D721Med (cell line): ENCODE measurements at places on chromosomes 4 and X.

- no peak for DNase-seq
Observed at GRCh38 chr4:7843831-7844593, 95.6 kb downstream of the AFAP1 start.

GRCh38 chrX:117053260-117053659, 590.5 kb upstream of the CT83 start:
- DNase-seq = no peak

DNA sequence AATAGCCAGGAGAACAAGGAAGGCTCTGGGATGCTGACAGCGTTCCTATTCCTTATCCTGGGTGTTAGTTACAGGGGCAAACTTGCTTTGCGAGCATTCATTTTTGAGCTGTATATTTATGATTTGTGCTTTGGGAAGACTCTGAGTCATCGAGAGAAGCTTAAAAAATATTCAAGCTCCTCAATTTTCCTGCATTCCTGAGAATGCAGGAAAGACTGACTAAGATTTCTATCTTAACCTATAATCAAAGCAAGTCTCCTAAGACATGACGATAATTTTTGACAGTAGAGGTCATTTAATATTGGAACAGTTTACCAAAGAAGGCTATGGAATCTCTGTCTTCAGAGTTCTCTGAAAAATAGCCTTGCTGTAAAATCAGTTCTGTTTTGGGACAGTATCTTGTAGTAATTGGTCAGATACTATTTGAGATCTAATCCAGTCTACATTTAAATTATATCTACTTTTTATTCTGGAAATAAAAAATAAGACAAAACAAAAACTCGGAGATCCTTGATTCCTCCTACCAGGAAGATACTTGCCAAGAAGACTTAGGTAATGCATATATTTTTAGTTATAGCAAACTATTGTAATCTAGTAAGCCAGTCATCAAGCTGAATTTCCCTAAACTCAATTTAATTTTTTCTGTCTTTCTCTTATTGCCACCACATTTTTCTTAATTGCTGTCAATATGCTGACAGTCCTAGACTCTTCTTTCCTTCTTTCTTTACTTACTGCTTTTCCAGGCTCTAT, 31.7 kb downstream of the BBS12 start:
- no peak for DNase-seq

- no peak for DNase-seq
Observed at GRCh38 chr4:1200425-1201035, 28.1 kb upstream of the SPON2 start.

DNA sequence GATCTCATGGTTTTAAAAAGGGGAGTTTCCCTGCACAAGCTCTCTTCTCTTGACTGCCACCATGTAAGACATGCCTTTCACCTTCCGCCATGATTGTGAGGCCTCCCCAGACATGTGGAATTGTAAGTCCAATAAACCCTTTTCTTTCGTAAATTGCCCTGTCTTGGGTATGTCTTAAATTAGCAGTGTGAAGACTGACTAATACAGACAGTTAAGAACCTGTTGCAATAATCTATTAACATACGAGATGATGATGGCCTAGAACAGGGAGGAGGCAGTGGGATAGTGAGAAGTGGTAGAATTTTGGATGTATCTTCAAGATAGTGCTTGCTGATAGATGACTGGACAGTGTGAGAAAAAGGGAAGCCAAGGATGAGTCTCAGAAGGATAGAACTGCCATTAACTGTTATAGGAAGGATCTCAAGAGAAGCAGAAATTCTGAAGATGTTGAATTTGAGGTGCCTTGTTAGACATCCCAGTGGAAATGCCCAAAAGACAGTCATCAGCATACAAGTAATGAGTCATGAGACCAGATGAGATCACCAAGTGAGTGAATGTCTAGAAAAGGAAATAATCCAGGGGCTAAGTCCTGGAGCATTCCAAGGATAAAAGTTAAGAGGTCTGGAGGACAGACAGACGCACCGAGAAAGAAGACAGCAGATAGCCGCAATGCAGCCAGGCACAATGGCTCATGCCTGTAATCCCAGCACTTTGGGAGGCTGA, 38.8 kb upstream of the UGDH start:
- DNase-seq = no peak

GRCh38 chr4:79913581-79913980, 159.4 kb downstream of the ANTXR2 start:
- no peak for DNase-seq

- DNase-seq = no peak
Observed at GRCh38 chr4:187656959-187657358, 338.6 kb upstream of the ZFP42 start.

GRCh38 chrX:140817943-140818342, 108.4 kb downstream of the LINC00632 start:
- no peak for DNase-seq

DNA sequence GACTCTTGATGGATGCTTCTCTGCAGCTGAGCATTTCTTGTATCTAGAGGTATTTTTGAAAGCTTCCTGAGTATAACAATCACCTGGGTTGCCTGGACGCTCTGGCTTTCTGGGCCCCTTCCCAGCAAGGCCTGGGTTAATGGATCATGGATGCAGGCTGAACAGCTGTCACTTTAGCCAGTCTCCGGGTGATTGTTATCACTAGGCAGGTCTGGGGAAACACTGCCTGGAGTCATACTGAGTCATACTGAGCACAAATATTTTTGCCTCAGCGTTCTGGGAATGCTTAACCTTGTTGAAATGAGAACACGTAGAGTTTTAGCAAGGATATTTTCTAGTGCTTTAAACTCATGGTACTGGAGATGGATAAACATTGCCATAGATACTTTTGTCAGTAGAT, 102.6 kb downstream of the PHEX start:
- DNase-seq = no peak

- DNase-seq = no peak
Observed at GRCh38 chr4:41177016-41177415, 37.3 kb downstream of the APBB2 start.

DNA sequence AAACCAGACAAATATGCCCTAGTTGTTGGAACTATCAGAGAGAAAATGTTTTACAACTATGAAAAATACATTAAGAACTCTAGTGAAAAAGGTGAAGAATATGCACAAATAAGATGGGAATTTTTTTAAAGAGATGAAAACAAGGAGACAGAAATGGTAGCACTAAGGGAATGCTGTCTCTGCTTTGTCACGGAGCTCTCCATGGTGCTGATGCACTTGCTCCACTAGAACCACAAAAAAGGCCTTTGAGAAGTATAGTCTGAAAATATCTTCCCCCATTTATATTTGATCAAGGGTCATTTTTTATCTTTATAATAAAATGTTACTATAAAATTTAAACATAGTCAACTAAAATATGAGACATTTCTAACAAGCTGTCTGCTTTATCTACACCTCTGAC, 1655.5 kb upstream of the AGA start:
- DNase-seq = no peak

- no peak for DNase-seq
Observed at GRCh38 chrX:118423558-118423957, 72.1 kb upstream of the DOCK11 start.

- no peak for DNase-seq
Observed at GRCh38 chr4:142218726-142219125, 582.3 kb downstream of the IL15 start.

- peak; percentile 41 for DNase-seq
Observed at GRCh38 chrX:123764967-123765871, 32.4 kb upstream of the THOC2 start.

- DNase-seq = no peak
Observed at GRCh38 chr4:186159613-186160012, 31.8 kb upstream of the CYP4V2 start.

DNA sequence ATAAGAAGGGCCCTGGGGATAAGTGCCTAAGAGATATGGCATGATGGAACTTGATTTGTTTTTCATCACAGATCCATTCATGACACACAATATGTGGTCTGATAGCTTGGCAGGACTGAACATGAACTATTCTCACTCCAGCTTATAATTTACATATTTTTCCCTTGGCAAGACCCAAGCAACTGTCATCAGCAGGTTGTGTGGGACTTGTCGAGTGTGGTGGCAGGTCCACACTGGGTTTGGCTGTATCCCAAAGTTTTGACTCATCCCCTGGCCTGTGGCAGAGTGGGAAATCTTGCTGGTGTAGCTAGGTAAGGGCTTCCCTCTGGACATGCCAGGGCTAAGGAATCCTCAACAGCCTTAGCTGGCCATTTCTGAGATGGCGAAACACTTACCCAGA, 81.0 kb upstream of the STIM2 start:
- DNase-seq = no peak

GRCh38 chrX:19515615-19516105, 352 bp upstream of the MAP3K15 start:
- no peak for DNase-seq

- no peak for DNase-seq
Observed at GRCh38 chr4:27066591-27066990, 205.9 kb downstream of the STIM2 start.

DNA sequence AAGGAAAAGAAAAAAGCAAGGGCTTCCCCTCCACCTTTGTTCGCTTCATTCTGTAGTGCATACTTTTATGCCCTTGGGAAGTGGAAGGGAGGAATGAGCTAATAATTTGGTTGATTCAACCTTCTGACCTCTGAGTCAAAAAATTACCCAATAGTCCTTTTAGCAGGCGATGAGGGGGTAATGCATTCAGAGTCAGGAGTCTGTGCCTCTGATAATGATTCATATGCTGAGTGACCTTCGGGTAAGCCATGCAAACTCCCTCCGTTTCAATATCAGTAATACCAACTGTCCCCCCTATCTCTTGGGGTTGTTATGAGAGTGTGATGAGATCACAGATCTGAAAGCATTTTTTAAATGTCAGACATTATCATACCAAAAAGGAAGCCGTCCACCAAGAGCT, 41.6 kb upstream of the ACSL4 start:
- DNase-seq = no peak

GRCh38 chrX:104852241-104852640, 286.2 kb downstream of the IL1RAPL2 start:
- DNase-seq = no peak

GRCh38 chr4:133270021-133270570, 121.0 kb downstream of the PCDH10 start:
- no peak for DNase-seq

GRCh38 chr4:77354550-77354949, 197.5 kb downstream of the CCNG2 start:
- no peak for DNase-seq

DNA sequence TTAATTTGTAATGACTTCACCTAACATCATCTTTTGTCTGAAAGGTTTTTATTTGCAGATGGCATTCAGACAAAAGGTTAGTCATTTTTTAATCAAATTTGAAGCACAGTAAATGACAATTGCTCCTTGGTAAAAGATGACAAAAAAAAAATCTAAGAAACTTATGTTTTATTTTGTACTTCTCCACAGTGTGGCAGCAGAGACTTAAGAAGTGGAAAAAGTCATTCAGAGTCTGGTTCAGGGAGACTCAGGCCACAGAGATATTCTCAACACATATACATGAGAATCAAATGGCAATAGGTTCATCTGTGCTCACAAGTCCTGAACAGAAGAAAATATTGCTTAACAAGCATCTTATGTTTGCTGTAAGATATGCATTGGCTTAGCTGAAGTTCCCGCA, 436.2 kb downstream of the KCNIP4 start:
- no peak for DNase-seq

- no peak for DNase-seq
Observed at GRCh38 chr4:168432419-168433146, 47.7 kb downstream of the DDX60L start.

GRCh38 chr4:54784161-54784671, 126.5 kb downstream of the KIT start:
- DNase-seq = no peak

DNA sequence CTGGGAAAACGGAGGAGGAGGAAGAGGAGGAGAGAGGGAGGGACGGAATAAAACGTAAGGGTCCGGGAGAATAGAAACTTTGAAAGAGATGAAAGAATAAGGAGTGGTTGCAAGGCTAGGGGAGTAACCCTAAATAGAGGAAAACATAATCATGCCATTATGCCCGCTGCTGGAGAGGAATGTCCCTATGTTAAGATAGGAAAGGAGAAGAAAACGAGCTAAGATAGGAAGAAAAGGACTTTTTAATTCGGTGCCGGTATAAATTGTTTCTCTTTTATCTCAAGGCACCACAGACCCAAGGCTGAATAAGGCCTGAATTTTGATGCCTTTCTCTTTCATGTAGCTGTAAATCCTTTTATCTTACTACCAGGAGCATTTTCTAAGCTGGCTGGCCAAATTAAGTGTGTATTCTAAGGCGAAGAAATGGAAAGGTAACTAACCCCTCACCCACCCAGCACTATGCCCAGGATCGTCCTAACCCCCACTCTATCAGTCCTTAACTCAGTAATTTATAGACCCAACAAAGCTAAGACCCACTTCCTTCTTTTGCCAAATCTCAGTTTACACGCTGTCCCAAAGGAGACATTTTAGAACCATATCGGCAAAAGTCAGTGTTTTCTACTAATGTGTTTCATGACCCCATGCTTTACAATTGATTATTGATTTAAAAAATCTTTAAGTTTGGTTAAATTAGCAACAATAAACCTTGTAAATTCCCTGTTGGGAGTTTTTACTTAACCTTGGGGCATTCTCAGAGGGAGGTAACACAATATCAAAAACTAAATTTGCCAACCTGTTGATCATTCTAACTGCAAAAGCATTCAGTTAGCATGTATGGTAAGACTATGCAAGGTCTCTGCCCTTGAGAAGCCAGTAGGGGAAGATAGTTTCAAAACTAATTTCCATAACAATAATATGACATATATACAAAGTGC, 1.1 kb upstream of the CUL4B start:
- no peak for DNase-seq

- DNase-seq = no peak
Observed at GRCh38 chrX:133792198-133792953, 193.0 kb downstream of the GPC3 start.

DNA sequence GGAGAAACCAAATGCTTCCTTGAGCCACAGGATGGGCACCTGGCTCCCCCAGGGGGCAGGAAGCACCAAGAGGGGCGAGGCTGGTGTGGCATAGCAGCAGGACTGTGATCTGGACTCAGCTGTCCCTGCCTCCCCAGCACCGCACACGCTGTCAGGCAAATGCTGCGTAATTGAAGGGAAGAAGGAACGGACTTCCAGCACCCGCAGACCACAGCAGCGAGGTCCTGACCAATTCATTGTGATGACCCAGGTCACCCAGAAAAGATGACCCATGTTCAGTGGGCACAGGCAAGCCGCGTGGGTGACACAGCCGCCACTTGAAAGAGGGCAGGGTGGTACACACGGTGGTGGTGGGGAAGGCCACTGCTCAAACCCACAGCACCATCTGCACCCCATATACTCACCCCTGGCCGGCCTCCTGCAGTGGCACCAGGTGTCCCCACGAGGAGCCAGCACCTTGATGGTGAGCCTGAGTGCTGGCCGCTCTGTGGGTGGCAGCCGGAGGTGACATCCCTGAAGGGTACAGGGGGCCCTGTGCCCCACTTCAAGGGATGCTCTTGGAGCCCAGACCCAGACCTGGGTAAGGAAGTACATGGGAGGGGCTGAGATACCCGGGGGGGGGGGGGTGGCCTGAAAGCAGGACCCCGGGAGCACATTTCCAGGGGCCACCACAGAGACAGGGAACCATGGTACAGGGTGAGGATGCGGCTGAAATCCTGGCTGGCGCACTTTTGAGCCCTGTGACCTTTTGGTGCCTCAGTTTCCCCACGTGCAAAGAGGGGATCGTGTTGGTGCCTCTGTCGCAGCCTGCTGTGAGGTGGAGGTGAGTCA, 11.5 kb downstream of the NAT8L start:
- no peak for DNase-seq
